Activated CD4-positive, CD25-positive, alpha-beta regulatory T cell (primary cell): ENCODE measurements at places on chromosomes 12 and 14.

DNA sequence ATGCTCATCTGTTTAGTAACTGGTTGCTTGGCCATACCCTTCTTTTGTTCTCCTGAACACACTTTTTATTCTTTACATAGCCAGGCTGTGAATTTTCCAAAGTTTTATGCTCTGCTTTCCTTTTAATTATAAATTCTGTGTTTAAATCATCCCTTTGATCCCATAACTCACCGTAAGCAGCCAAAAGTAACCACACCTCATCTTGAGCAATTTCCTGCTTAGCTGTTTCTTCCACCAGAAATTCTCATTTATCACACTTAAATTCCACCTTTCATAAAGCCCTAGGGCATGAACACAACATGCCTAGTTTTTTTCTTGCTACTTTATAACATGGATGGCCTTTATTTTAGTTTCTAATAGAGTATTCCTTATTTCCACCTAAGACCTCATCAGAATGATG is 510.7 kb downstream of the C12orf50 start:
- no peak for DNase-seq

GRCh38 chr12:130300737-130301535 is 36.8 kb upstream of the PIWIL1 start:
- DNase-seq = no peak

DNA sequence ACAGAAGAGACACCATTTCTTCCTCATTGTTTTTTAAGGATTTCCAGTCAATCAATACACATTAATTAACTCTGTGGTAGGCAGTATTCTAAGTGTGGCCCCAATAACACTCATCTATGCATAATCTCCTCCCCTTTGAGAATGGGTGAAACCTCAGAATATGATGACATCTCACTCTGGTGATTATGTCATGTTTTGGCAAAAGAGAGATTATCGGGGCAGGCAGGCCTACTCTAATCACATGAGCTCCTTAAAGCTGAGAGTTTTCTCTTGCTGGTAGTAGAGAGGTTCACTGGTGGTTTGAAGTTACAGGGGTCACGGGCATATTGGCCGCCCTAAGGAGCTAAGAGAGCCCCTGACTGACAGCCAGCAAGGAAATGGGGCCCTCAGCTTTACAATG is 7.1 kb upstream of the LGMN start:
- DNase-seq = no peak

DNA sequence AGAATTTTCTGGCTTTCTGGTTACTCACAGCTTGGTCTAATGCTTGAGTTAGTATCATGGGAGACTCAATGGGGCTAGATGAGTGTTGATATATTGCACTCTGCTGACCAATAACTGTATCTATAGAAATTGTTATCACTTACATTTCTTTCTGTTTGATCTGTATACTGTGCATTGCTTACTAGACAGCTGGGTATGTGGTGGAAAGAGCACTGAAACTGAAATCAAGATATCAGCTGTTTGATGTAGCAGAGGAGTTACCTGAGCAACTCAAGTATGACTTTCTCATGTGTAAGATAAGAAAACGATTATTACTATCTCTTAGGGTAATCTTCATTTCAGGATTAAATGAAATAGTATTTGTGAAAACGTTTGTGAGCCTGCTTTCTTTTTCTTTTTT is 183.0 kb downstream of the SLC15A5 start:
- DNase-seq = no peak

DNA sequence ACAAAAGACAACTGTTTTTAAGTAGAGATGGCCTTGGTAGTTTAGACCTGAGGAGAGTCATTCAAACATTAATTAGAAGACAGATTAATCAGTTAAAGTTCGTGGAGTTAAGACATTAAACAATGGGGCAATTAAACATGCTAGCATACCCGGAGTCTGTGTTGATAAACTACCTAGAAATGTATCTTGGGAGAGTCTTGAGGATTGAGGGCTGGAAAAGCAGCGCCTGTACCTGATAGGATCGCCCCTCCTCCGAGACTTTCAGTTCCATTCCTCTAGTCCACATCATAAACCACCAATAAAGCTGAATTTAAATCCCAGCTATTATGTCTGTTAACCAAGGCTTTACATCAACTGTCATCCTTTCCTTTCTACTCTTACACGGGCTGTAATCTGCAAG is 1.0 kb upstream of the KRAS start:
- DNase-seq = no peak

DNA sequence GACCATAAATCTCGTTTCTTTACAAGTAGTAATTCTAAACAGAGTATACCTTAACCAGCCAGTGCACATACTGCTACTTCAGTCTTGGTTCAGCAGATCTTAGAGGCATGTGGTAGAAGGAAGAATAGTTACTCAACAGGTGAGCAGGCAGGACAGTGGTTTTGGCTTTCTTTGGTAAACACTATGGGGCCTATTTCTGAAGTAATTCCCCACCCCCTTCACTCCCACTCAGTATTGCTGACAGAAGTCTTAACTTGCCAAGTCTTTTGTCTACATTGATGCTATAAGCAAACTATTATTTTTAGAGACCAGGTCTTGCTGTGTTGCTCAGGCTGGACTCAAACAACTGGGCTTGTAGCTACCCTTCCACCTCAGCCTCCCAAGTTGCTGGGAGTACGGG is 68.5 kb downstream of the FBXO34 start:
- DNase-seq = no peak

GRCh38 chr12:129871991-129872972 is 31.5 kb downstream of the TMEM132D start:
- DNase-seq = no peak

- DNase-seq = no peak
These were observed 10.0 kb upstream of the SNRPF start for GRCh38 chr12:95848575-95849388.

- no peak for DNase-seq
These were observed 336.3 kb downstream of the NOVA1 start for GRCh38 chr14:26261368-26262122.

GRCh38 chr12:98002887-98003493 is 512.4 kb upstream of the TMPO start:
- no peak for DNase-seq

GRCh38 chr12:28884904-28885679 is 264.0 kb upstream of the FAR2 start:
- DNase-seq = no peak

- DNase-seq = no peak
These were observed 198.4 kb downstream of the NELL2 start for GRCh38 chr12:44677724-44678123.

DNA sequence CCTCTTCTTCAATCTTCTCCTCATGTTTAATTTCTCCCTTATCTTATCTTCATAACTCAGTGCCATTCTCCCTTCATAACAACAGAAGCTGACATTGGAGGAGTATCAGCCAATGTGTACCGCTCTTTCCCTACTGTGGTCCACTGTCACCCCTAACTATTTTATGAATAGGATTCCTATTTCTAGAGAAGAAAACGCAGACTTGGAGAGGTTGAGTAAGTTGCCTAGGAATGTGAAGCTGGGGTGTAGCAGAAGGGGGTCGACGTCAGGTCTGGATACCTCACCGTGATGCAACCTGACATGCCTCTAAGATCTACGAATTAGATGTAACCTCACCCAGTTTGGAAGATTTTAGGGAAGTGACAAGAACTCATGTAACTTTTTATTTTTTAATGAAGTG is 17.1 kb downstream of the LMO3 start:
- no peak for DNase-seq

- no peak for DNase-seq
These were observed 334.0 kb upstream of the NAV3 start for GRCh38 chr12:77496714-77497113.
